NCI-H526 treated with DMSO at 0.1 percent for 48 hours (cell line): ENCODE measurements at places on chromosomes 2 and 18.

GRCh38 chr2:9695941-9696340 lies 65.1 kb upstream of the YWHAQ start:
- DNase-seq: no peak

DNA sequence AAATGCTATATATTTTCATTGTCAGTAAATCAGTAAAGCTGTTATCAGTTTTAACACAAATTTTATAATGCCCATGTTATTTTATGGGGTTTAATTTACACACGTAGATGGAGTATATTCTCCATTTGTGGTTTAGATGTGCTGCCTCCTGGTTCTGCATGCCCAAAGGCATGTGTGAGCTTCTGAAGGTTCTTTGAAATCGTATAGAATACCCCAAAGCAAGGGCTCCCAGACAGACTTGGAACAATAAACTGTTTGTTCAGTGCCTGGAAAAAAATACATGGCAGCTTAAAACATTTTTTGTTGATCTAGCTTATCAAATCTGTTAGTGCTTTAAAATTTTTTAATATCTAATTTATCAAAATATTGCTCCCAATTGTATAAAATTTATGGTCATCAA lies 150.4 kb downstream of the GPD2 start:
- DNase-seq: no peak

DNA sequence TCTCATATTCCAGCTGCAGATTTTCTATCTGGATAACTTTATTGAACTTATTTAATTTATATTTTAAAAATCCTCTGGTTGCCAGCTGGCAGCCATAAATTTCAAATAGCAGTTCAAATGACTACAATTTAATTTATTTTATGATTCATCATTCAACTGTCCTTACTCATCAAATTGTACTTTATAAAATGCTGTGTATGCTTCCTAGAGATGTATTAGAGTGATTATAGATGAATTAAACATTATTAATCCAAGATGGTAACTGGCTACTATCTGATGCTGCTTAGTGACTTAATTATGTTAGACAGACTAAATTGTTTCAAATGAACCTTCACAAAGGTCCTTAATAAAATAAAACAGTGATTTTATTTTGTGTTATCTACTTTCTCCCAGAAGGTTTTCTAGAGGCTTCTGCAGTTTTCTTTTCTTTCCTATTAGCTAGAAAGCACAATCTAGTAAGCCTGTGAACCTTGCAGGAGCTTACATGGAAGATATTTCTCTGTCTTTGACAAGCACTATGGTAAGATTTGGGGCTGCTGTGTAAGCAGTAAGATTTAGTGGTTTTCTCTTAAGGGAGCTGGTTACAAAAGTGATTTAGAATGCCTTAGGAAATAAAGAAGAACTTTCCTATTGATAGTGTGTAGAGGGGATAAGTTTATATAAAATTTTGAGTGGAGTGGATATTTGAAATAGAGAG lies 322.3 kb downstream of the FSIP2 start:
- no peak for DNase-seq

GRCh38 chr2:203909974-203910373 lies 26.6 kb upstream of the ICOS start:
- no peak for DNase-seq

GRCh38 chr2:32926708-32927084 lies 20.1 kb upstream of the LTBP1 start:
- DNase-seq: no peak

DNA sequence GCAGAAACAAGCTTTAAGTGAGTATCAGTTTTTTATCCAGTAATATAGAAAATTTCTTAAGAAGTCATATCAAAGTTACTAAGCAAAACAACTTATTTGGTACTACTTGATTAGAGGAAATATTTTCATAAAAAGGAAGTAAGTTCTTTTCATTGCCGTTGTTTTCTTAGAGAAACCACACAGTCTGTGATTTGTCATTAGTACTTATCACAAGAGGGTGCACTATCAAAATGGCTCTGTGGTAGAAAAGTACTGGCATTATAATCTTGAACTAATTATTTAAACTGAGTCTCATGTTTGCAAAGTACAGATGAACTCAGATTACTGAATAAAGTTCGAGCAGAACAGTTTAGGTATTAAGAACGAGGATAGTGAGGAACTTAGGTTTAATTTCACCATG lies 93.4 kb downstream of the IKZF2 start:
- DNase-seq: no peak

DNA sequence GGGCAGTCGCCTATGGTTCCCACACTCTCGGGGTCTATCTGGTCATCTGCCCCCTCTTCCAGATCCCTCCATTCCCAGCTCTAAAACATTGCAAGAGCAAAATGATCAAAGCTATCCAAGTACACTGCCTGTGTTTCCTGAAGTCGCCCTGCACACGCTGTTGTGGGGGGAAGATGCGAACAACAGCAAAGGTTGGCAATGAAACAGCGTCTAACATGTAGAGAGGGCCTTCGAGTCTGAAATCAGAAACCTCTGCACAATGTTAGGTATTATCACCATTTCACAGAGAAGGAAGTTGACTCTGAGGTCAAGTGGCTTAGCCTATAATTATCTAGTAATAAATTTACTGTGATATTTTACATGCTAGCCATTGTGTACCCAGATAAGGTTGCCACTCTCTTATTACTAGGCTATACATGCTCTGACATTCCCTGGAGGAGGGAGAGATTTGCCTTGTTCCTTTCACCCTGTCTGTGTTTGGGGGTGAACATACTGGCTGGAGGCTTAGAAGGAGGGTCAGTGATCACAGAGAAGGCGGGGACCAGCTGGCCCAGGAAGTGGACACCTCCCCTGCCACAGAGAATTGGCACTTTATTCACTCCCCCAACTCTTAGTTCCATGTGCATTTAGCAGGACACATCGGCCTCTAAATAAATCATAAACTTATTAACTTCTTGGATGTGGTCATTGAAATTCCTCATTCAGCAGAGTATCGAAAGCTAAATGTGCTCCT lies 36.8 kb downstream of the KCTD1 start:
- DNase-seq: no peak
